T-helper 2 cell treated with Interferon-gamma antibody and Interleukin-4, amounts not matched to agents 5 μg/mL and 100 μg/mL, for 36 hours (primary cell): ENCODE measurements at places on chromosomes 6 and 20.

- no peak overlapping the region for H3K27ac ChIP-seq
- peaks cover 4% of the 10 kb centered on the region for H3K4me1 ChIP-seq
- no peak for DNase-seq
Measured at GRCh38 chr6:150126641-150127291, 16.1 kb upstream of the PPP1R14C start.

- H3K27me3 ChIP-seq: peaks cover 12% of the 10 kb centered on the region
- no peak overlapping the region for H3K4me3 ChIP-seq
- DNase-seq: no peak
- no peak overlapping the region for H3K27ac ChIP-seq
Measured at GRCh38 chr6:2978923-2979322, 7.6 kb upstream of the SERPINB6 start.

DNA sequence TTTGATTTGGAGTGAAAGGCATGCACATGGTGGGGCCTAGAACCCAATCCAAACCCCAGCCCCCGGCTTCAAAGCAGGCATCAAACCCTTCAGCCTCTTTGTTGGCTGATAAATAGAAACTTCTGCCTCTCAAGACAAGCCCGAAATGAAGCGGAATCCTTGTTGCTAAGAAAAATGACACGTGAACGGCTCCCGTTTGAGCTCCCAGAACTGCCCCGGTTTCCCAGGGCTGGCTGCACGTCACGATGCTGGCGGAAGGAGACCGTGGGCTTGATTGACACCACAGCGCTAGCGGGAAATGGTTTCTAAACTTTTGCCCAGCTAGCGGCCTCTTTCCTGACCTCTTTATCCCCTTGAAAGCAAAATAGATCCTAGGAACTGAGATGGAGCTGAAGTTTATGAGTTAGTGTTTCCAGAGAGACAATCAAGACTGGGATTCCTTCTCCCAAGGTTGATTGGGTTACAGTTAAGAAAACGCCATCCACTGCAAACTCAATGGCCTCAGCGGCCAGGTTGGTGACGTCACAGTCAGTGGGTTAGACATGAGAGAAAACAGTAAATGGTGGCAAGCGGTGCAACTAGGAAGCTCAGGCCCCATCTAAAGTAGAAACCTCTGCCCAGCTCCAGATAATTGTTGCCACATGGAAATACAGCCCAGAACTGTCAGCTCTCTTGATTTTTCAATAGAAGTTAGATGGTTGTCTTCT is 117.0 kb downstream of the ANKRD60 start:
- H3K27me3 ChIP-seq: no peaks in the 10 kb centered on the region
- H3K4me3 ChIP-seq: no peak overlapping the region
- no peak for DNase-seq

GRCh38 chr20:39282619-39283092 is 320.5 kb downstream of the DHX35 start:
- H3K36me3 ChIP-seq: no peaks in the 10 kb centered on the region
- H3K4me3 ChIP-seq: no peak overlapping the region
- no peak overlapping the region for H3K27ac ChIP-seq
- no peak for DNase-seq

DNA sequence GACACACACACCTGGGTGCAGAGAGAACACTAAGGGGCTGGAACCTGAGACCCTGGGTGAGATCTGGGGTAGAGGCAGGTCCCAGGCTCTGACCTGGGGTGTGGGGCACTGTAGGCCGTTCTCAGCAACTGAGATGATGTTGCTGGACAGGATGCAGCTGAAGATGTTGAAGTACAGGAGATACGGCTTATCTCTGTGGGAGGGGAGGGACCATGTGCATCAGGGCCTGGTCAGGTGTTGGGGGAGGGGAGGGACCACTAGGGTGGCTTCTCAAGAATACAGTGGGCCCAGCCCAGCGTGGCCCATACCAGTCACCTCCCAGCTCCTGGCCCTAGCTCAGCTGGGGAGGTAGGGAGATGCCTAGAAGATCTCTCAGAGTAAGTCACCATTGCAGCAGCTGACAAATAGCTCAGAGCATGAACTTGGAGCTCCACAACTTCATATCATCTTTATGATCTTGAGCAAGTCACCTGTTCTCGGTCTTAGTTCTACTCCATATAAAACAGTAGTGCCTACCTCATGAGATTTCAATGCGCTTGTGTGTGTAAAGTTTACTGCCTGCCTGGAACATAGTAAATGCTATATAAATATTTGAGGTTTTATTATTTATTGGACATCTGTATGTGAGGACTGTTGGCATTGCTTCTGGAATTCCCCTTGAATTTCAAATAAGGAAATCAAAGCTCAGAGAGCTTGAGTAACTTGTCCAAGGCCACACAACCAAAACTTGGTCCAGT is 3.8 kb downstream of the SLC44A4 start:
- no peak overlapping the region for H3K27ac ChIP-seq
- DNase-seq: no peak
- peaks cover 6% of the 10 kb centered on the region for H3K4me1 ChIP-seq
- H3K4me3 ChIP-seq: no peak overlapping the region
- H3K36me3 ChIP-seq: peaks cover 5% of the 10 kb centered on the region
- peaks cover 3% of the 10 kb centered on the region for H3K27me3 ChIP-seq

DNA sequence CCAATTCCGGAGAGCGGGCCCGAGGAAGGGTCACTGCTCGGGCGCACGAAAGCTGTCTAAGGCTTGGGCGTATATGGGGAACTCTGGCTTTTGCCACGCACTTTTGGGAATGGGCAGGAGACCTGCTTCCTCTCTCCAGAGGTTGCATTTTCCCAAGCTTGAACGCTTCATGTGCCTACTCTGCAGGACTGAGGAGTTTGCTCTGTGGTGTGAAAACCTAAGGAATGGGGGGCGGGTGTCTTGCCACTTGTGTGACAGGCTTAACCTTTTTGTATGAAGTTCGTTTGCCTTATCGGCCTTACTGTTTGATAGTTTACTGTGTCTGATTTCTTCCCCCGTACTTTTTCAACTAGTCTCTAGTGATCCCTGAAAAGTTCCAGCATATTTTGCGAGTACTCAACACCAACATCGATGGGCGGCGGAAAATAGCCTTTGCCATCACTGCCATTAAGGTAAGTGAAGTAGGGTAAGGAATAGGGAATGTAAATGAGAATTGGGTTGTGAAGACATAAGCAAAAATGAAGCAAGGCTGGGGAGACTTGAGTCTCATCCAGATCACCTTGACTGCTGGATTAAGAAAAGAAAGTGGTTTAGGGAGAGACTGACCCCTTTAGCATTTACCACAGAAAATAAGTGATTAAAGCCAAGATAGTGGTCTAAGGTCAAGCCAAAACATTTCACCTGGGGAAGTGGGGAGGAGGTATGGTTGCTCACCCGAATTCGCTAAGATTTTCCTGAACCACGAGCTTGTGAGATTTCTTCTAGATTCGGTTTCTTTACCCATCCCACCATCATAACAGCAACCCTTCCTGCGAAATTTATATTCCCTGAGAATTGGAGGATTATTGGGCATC is 627 bp downstream of the RPS18 start:
- H3K27ac ChIP-seq: peak overlapping the region; percentile 100
- H3K4me1 ChIP-seq: peaks cover 46% of the 10 kb centered on the region
- no peaks in the 10 kb centered on the region for H3K27me3 ChIP-seq
- no peak for DNase-seq

DNA sequence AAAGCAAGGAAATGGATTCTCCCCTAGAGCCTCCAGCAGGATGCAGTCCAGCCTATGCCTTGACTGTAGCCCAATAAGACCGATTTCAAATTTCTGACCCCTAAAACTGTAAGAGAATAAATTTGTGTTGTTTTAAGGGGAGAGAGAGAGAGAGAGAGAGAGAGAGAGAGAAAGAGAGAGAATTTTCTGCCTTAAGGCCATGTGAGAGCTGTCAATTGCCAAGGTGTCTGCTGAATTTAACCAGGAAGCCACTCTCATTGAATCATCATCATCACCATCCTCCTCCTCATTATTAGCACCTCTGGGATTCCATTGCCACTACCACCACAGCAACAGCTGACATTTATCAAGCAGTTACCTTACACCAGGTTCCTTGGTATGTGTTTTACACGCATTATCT is 27.8 kb upstream of the TNFRSF21 start:
- H3K36me3 ChIP-seq: no peaks in the 10 kb centered on the region
- no peak overlapping the region for H3K4me3 ChIP-seq
- DNase-seq: no peak
- H3K27ac ChIP-seq: no peak overlapping the region
- H3K27me3 ChIP-seq: peaks cover 14% of the 10 kb centered on the region

DNA sequence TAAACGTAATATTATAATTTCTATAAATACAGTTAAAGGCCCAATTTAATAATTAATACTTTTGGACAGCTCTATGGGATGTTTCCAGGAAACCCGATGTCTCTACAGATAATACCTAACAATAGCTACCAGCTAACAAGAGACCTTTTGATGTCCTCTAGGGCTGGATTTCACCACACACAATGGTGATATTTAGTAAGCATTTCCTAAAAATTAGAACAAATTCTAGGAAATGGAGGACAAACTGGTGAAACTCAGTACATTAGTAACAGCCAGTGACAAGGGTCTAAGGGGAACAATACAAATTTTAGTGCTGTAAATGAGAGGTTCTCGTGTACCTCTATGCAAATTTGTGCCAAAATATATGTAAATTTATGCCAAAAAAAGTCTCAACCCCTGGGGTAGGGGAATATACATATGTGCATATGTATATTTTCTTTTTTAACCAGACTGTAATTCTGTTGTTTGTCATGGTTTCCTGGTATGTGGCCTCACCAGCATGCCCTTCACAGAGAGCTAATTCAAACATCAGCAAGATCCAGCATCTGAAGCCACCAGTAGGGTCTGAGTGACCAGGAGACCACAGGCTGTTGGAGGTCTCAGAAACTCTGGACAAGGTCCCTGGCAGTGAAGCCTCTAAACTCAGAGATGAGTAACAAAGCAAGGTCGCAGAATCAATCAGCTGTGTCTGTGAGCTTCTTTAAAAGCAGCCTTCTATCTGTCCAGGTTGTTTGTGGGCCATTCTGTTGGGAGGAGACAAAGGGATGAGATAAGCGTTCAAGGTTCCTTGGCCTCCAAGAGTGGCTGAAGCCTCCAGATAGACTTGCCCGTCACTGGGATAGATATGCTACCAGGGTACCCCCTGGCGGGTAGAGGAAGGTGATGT is 235.1 kb upstream of the RREB1 start:
- peaks cover 3% of the 10 kb centered on the region for H3K4me1 ChIP-seq
- no peak overlapping the region for H3K27ac ChIP-seq
- no peak for DNase-seq
- H3K27me3 ChIP-seq: peaks cover 14% of the 10 kb centered on the region

GRCh38 chr20:49591217-49591865 is 23.4 kb upstream of the PTGIS start:
- H3K27me3 ChIP-seq: no peaks in the 10 kb centered on the region
- peak overlapping the region; percentile 97 for H3K27ac ChIP-seq
- peaks cover 72% of the 10 kb centered on the region for H3K4me1 ChIP-seq
- H3K4me3 ChIP-seq: peak overlapping the region; percentile 85
- DNase-seq: peak; percentile 61

DNA sequence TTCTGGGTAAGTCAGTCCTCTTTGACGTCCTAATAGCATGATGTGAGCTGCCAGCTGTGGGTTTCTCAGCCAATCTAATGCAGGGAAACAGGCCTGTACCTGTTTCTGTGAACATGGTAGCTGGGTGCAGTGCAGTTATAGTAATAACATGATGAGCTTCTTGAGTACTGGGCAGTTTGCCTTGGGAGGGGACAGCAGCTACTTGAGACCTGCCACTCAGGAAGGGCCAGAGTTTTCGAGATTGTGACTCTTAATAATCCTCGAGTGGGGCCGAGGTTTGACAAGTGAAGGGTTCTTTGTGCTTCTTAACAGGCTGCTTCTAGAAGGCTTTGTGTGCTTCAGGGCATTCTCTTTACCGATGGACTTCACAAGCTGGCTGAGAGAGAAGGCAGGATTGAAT is 180.1 kb downstream of the JARID2 start:
- peak overlapping the region; percentile 34 for H3K27ac ChIP-seq
- peaks cover 37% of the 10 kb centered on the region for H3K36me3 ChIP-seq
- no peaks in the 10 kb centered on the region for H3K27me3 ChIP-seq
- H3K4me3 ChIP-seq: peak overlapping the region; percentile 2

DNA sequence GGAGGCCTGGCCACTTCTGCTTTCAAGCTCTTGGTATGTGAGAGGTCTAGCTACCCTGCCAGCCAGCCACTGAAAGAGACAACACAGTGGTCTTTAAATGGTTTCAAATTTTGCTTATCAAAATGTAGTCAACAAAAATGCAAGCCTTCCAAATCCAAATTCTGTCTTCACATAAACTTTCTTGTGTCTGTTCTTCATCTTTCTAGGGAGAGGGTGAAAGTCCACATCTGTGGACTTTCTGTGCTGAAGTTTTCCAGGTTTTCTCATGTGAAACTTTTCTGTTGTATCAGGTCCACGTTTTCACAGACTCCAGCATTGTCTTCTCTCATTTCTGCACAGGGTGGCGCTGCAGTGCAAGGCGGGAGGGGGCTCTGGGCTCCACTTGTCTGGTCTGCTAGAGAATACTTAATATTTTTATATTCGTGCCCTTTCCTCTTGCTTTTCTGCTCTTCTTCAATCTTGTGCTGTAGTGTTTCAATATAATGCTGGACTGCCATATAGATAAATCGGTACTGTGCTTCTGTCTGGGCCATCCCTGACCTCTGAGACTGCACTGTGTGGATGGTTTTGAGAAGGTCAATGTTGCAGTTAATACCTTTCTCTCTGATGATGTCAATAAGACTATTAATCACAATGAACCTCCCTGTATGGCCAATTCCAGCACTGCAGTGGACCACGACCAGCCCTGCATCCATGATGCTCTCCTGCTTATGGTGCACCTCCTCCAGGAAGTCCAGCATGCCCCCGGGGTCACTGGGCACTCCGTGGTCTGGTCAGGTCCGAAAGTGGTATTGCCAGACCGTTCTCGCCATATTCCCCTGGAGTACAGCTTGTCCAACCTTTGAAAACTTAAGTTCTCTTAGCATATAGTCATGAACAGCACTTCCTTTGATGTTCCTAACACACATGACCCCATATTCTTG is 161.6 kb upstream of the TNFAIP3 start:
- H3K27ac ChIP-seq: no peak overlapping the region
- peaks cover 56% of the 10 kb centered on the region for H3K4me1 ChIP-seq
- H3K4me3 ChIP-seq: no peak overlapping the region
- no peaks in the 10 kb centered on the region for H3K36me3 ChIP-seq
- H3K27me3 ChIP-seq: no peaks in the 10 kb centered on the region

- no peak overlapping the region for H3K27ac ChIP-seq
- peaks cover 22% of the 10 kb centered on the region for H3K4me1 ChIP-seq
- no peak overlapping the region for H3K4me3 ChIP-seq
- H3K27me3 ChIP-seq: peaks cover 6% of the 10 kb centered on the region
- H3K36me3 ChIP-seq: peaks cover 7% of the 10 kb centered on the region
- no peak for DNase-seq
Measured at GRCh38 chr6:169207482-169207881, 46.2 kb downstream of the THBS2 start.

- no peak for DNase-seq
- H3K4me1 ChIP-seq: peaks cover 3% of the 10 kb centered on the region
- no peak overlapping the region for H3K4me3 ChIP-seq
- peaks cover 9% of the 10 kb centered on the region for H3K27me3 ChIP-seq
- no peak overlapping the region for H3K27ac ChIP-seq
Measured at GRCh38 chr6:157659536-157660271, 163.3 kb upstream of the SNX9 start.
